ENCODE measurements at places on chromosomes 7 and 10.

DNA sequence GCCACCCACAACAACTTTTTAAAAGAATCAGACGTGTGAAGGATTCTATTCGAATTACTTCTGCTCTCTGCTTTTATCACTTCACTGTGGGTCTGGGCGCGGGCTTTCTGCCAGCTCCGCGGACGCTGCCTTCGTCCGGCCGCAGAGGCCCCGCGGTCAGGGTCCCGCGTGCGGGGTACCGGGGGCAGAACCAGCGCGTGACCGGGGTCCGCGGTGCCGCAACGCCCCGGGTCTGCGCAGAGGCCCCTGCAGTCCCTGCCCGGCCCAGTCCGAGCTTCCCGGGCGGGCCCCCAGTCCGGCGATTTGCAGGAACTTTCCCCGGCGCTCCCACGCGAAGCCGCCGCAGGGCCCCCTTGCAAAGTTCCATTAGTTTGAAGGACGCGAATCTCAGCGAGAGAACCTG, 461 bp upstream of the HTRA1 start:
- no peak for DNase-seq

DNA sequence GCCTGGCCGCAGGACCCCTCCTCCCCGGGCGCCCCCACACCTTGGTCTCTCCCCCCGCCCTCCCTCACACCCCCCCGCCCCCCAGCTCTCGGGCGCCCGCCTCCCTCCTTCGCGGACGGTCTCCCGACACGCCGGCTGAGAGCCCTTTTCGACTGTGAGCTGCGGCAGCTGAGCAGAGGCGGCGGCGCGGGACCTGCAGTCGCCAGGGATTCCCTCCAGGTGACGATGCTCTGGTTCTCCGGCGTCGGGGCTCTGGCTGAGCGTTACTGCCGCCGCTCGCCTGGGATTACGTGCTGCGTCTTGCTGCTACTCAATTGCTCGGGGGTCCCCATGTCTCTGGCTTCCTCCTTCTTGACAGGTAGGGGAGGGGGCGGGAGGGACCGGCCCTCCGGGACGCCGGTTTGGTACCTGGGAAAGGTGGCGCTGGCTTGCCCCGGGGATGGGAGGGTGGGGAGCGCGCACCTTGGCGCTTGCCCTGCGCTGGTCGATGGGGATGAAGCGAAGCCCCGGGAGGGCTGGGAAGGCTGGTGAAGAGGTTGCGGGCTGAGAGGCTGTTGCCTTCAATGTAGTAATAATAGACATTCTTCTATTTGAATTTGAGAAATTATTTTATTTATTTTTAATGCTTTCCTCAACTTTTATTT, at the start of gene BMPER:
Gene BMPER, plus strand, starts transcription at position 151 of the 644 bp plus-strand sequence. Its CDS starts 75 bp downstream, at position 226.
- peak; percentile 77 for DNase-seq

DNA sequence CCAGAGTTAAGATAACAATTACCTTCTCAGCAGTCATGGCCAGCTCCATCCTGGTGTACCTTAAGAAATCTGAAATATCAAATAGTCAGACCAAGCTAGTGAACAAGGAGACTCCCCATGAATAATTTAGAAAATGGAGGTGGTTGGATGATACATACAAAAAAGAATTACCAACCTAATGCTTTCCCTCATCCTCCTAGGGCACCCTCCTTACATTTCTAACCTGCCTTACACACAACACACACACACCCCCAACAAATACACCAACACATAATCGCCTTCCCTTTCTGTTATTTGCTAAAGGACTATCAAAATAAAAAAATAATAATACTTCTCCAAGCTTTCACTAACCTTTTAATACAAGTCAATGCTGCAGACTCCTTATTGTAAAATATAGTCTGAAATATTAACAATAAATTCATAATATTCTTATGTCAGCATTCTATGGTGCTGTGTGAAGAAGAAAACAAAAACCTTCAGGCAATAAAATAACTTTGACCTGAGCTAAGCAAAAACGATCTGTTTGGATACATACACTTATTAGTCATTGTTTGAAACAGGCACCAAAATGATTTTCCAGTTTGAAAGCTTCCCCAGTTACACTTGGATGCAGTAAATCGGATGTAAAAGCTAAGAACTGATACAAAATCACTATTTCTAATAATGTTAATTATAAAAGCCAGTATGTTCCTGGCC, 3.4 kb downstream of the TWIST1 start:
- no peak for DNase-seq

GRCh38 chr10:112313911-112314310, 30.7 kb downstream of the TECTB start:
- DNase-seq: no peak

DNA sequence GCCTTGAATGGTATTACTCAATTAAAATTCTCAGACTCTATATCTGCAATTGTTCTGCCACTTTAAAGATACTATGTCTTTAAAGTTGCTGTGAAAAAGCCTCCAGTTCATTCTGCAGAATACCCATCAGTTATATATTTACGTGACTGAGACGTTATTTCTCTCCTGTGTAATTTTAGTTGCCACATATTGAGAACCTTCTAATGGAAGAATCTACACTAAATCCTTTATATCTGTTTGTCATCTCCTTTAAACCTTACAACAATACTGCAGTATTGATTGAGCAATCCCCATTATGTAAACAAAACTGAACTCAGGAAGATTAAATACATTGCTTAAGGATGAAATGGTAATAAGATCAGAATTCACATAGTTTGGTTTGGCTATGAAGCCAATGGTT, 30.0 kb downstream of the GPR141 start:
- DNase-seq: no peak

DNA sequence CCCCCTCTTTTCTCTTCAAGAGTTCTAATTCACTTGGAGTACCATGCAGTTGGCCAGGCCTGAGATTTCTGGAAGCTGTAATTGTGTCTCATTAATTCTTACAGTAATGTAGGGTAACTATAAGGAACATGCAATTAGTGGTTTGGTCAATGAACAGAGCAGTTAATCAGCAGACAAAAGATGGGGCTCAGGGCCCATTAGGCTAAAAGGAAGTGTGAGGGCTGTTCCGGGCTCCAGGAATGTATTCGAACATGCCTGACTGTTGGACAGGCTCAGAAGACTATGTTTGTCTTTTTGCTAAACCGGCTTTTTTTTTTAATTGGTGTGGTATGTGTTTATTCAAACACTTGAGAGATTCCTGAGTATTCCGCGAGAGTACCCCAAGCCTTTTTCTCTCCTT, 42.5 kb upstream of the FZD8 start:
- DNase-seq: no peak

DNA sequence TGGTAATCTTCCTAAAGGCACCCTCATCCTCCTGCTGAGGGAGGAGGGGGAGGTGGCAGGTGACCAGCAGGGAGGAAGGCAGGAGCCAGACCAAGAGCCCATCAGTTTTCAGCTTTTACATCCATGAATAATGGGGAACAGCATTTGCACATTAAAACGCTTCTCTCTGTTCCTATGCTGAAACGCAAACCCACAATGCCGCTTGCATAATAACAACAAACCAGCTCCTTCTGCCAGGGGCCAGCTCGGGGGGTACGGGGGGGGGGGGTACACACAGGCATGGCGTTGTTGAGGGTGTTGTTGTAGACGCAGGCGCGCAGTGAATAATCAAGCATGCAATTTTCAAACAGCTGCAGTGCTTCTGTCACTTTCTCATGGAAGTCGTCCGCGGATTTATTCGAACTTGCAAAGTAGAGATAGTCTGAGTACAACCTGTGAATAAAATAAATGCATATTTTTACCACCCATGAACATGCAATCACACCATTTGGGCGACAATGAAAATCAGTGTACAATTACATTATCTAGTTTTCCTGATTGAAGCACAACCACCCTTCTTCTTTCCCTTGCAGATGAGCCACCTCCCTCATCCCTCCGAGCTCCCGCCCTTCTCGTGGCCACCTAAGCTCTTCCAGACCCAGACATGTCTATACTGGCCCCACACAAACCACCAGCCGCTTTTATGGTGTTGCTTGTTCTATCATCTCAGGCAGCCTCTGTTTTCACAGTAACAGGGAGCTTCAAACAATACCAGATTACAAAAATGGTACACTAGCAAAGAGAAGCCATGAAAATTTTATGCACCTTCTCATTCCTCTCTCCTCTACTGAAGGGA, 72.2 kb downstream of the CHST15 start:
- DNase-seq: no peak

DNA sequence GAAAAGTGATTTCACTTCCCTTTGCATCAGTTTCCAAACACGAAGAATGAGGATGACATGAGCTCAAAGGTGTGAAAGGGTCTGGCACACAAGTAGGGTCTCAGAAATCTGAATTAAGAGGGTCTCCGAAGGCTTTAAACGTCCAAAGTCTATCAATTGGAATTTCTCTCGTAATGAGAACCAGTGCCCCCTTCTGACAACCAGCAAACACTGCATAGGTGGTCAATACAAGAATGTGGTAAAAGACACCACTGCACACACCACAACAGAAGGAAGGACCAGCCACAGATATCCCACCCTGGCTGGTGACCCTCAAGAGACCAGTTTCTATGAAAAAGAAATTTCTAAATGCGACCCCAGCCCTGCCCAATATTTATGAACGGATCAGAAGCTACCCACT, 78.1 kb downstream of the CALN1 start:
- DNase-seq: no peak

- no peak for DNase-seq
These were observed 85.3 kb upstream of the RPA3 start for GRCh38 chr7:7803715-7804178.

GRCh38 chr10:75744261-75744660, 312.8 kb downstream of the LRMDA start:
- DNase-seq: no peak

GRCh38 chr10:126270111-126270510, 118.2 kb downstream of the ADAM12 start:
- DNase-seq: no peak

GRCh38 chr10:10891124-10892082, 126.3 kb upstream of the CELF2 start:
- no peak for DNase-seq

GRCh38 chr10:23975431-23975830, 233.5 kb upstream of the KIAA1217 start:
- DNase-seq: no peak

DNA sequence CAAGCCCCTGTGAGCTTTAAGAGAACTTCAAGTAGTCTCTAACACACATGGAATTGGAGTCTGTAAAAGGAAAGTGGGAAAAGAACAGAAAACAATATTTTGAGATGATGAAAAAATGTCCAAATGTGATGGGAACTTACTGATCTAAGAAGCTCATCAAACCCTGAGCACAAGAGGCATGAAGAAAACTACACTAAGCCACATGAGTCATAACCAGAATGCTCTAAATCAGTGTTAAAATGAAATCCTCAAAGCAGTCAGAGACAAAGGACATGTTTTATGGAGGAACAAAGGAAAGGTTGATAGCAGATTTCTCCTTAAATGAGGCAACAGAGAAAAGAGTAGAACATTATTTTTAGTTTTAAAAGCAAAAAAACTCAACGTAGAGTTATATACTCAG, 37.2 kb downstream of the ZNF33A start:
- DNase-seq: no peak

- no peak for DNase-seq
These were observed 248.2 kb downstream of the TCERG1L start for GRCh38 chr10:131063311-131063710.

DNA sequence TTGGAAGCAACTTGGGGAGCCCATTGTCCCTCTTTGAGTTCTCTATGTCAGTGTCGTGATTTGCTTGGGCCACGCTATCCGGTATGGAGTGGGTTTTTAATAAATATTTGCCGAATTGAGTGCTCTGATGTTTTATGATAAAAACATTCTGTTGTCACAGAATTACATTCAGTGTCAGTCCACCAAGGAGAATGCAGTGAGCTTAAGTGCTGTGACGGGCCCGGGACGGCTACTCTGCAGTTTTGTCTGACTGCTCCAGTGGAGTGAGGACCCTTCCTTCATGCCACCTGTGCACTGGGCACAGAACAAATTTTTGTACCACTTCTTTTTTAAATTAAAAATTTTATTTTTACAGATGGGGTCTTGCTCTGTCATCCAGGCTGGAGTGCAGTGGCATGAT, 76.0 kb downstream of the CARD11 start:
- DNase-seq: no peak

- DNase-seq: no peak
These were observed 4.8 kb downstream of the CRPPA start for GRCh38 chr7:16416289-16417282.

- DNase-seq: no peak
These were observed 54.1 kb downstream of the SLIT1 start for GRCh38 chr10:97131666-97132065.

- DNase-seq: no peak
These were observed 944 bp downstream of the AVL9 start for GRCh38 chr7:32496052-32496813.

DNA sequence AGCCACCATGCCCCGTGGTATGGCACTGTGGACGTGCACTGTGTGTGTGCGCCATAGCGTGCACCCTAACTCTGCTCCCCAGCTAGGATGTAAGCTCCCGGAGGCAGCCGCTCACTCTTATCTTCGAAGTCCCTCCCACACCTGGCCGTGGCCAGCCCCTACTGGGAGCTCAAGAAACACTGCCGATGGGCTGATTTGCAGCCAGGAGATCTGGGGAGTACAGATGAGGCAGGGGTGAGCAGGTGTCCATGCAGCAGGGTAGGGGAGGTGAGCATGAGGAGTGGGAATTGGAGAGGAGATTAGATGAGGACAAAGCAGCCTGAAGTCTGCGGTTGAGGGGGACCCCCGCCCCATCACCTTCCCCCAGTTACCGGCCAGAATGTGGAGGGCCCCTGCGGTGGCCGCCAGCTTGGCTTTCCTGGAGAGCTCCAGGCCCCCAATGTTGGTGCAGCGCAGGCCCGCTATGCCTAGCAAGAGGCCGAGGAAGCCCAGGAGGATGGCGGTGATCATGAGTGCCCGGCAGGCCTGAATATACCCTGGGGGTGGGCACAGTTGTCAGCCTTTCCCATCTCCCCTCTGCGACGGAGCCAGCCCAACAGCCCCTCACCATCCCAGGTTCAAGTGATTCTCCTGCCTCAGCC, 3.6 kb downstream of the CLDN15 start:
- DNase-seq: no peak

DNA sequence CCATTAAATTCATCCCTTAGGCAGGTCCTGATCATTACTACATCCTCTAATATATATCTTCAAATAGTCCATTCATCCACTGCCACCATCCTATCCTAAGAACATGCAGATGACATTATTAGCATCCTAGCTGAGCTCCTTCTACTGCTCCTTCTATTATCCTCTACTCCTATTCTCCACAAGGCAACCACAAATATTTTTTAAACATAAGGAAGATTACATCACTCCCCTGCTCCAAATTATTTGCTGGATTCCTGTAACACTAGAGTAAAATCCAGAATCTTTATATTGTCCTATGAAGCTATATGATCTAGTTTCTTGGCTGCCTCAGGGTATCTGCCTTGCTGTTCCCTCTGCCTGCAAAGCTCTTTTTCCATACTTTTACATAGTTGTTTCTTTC, 176.3 kb upstream of the SLC26A5 start:
- no peak for DNase-seq

DNA sequence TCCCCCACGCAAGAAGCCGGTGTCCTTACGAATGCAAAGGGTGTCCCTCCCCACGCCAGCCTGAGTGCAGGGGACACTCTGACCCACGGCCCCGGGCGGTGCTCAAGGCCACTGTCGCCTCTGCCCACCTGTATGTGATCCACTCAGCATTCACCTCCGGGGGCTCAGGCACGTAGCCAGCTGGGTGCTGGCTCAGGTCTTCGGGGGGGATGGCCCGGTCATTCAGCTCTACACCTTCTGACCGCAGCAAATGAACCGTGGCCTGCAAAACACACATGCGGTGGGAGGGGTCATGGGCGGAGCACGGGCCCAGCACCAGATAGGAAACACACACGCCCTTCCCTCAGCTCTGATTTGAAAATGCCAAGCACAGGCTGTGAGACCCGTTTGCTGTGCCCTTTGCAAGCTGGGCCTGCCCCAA, 25.9 kb downstream of the CFAP46 start:
- no peak for DNase-seq

- no peak for DNase-seq
These were observed 559.0 kb upstream of the NRP1 start for GRCh38 chr10:33893506-33893905.
